ENCODE measurements at places on chromosomes 2 and 18.

DNA sequence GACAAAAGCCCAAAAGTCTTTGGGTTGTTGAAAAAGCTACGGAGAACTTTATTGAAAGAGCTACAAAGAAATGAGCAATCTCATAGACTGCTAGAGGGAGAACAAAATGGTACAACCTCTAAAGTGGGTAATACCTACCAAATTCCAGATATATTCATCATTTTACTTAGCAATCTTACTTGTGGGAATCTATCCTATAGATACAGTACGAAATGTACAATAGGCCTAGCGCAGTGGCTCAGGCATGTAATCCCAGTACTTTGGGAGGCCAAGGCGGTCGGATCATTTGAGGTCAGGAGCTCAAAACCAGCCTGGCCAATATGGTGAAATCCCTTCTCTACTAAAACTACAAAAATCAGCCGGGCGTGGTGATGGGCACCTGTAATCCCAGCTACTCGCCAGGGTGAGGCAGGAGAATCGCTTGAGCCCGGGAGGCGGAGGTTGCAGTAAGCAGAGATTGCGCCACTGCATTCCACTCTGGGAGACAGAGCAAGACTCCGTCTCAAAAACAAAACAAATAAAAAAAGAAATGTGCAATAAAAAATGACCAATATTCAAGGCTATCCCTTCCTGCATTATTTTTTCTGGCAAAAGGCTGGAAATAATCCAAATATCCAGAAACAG, 10.1 kb downstream of the EXOC6B start:
- no peak for DNase-seq

GRCh38 chr2:140496714-140497113, 1634.1 kb downstream of the LRP1B start:
- DNase-seq, result no peak

- peak; percentile 27 for DNase-seq
Observed at GRCh38 chr2:29589440-29590103, 331.8 kb downstream of the ALK start.

DNA sequence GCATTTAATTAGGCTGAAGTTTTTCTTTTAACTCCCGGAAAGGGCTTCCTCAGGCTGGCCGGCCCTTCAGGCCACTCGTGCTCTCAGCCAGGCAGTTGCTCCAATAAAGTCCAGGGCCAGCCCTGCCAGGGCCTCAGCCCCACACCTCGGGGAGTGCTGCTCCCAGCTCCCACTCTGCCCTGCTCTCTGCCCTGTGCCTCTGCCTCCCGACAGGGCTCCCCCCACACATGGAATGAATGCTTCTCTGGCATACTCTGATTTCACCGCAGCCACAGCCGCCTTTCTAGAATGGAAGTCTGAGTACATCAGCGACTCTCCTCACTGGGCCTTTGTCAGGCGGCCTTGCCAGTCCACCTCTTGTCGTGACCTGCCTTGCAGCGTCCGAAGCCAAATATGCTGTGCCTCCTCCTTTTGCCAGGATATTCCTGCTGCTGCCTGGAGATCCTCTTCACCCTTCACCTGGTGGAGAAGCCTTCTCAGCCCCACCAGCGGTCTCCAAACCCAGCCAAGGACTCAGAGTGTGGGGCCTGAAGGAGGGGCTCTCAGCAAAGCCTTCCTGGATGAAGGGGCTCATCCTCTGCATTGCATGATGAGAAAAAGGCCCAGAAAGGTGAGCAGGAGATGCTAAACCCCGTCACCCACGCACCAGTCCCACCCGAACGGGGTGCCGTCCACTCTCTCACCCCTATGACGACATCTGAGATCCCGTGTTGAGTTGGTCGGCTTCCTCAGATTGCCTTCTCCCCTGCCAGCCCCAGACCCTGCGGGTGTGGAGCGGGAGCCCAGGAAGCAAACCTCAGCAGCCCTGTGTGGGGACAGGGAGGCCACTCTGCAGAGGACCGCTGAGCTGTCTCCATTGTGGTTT, 472.7 kb upstream of the HS6ST1 start:
- no peak for DNase-seq

DNA sequence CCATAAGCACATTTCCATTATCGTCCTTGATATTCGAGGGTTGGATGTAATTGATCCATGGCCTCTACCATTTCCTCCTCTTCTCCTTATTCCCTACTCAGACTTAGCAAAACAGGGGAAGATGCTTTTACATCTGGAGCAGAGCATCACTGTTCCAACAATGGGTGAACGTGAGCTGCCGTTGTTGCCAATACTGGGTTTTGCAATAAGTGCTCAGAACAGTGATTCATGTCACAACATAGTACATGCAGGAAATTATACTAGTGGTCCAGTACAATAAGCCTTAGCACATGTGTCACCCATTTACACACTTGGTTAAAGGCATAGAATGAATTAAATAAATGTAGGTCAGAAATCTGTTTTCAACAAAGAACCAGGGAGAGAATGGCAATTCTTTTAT, 112.4 kb downstream of the DCC start:
- DNase-seq, result no peak

DNA sequence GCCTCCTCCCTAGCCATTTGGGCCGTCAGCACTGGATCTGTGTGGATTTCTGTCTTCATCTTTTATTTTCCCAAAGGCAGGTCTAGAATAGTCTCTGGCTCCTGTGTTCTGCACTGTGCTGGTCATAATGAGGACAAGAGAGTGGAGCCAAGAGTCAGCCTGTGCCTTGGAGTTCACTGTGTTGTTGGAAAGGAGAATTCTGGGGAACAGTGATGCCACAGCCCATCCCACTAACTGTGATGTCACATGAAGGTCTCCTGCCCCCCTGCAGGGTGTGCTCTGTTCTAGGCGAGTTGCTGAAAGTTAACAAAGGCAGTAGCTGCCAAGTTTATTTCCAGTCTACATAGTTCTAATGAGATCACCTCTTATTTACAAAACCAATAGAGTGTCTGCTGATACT, 248.5 kb downstream of the TPGS2 start:
- no peak for DNase-seq

- no peak for DNase-seq
Observed at GRCh38 chr18:45874491-45875184, 49.2 kb downstream of the SIGLEC15 start.

GRCh38 chr2:161352719-161353118, 44.5 kb downstream of the PSMD14 start:
- no peak for DNase-seq

GRCh38 chr2:45651415-45652089, at the start of gene PRKCE:
PRKCE (plus strand) TSS chr2:45651675.
- no peak for DNase-seq

DNA sequence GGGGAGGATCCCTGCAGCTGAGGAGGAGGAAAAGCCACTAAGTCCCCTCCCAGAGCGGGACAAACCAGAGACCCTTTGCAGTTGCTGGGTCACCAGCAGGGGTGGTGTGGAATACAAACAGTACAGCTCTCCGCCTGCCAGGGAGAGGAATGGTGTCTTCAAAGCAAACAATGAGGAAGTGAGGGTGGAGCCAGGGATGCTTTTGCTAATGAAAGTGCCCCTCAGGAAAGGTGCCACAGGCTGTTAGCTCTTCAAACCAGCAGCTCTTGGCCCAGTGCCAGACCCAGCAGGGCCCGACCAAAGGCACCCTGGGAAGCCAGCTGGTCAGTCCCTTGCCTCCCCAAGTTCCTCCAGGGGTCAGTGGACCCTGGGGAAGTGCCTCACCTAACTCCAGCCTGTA, 102.8 kb downstream of the HIBCH start:
- DNase-seq, result peak; percentile 33

DNA sequence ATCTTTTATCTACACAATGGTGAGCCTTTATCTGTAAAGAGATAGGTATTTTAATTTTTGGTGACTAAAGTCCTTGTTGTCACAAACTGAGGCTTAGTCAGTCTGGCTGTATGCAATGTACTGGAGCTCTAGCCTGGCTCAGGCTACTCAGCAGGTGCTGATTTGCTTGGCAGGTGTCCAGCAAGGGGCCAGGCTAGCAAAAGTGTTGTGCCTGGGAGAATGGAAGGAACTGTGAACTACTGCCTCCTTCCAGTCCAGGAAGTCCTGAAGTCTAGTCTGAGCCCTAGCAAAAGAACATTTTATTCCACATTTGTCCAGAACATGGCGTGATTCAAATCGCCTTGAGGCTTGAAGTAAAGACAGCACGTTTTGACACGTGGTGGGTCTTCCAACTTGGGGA, 260.5 kb downstream of the CCDC85A start:
- peak; percentile 1 for DNase-seq
